ENCODE measurements at places on chromosomes 4 and X. TPM values are rescaled to one million over a fixed set of nuclear protein-coding genes. Genes with fewer than 3 reads are reported as not detected.

Gene FOXR2
- total RNA-seq, result not detected

Gene RTL3
- total RNA-seq, result not detected

Gene PAGE5
- total RNA-seq, result not detected

Gene RXFP1
- not detected for total RNA-seq

All from HT-29 (cell line).